Parietal lobe (tissue), 2 donors: ENCODE measurements at places on chromosomes 5 and 9. TPM values are rescaled to one million over a fixed set of nuclear protein-coding genes. Genes with fewer than 3 reads are reported as not detected.

DPYSL3 gene
- 1,294 TPM for total RNA-seq

GPR150 gene
- not detected for total RNA-seq

LURAP1L gene
- 1.3 TPM for total RNA-seq

CXCL14 gene
- 7.8 TPM for total RNA-seq

SLC22A4 gene
- 1.6 TPM for total RNA-seq

NR5A1 gene
- not detected for total RNA-seq

PCDHB13 gene
- total RNA-seq, result 29.7 TPM

FAM151B gene
- 22.2 TPM for total RNA-seq

IFNA21 gene
- total RNA-seq, result not detected

PTGDS gene
- 11.9 TPM for total RNA-seq

TRIM36 gene
- 120 TPM for total RNA-seq

PDCD1LG2 gene
- total RNA-seq, result 0.63 TPM

UBAC1 gene
- total RNA-seq, result 33.8 TPM

KYAT1 gene
- 10.6 TPM for total RNA-seq

TAS2R1 gene
- 0.31 TPM for total RNA-seq
